Uterus (tissue), 4 donors: ENCODE measurements at places on chromosomes 4 and X. TPM values are rescaled to one million over a fixed set of nuclear protein-coding genes. Genes with fewer than 3 reads are reported as not detected.
A peak's percentile ranks its signal among the peaks of the same experiment; 100 is the strongest.

DNA sequence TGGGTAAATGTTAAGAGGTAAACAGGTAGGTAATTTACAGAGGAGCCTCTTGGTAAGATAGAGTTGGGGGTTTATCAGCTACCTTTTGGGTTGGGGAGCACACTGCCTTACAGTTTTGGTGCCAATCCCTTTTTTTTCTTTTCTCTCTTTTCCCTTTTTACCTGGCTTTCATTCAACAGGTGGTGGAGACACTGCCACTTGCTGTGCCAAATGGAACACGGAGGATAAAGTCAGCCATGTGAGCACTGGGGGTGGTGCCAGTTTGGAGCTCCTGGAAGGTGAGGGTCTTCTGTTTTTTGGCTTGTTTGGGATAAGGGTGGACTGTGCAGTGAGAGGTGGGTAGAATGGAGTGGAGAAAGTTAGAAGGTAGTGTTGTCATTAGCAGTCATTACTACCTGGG, 14.3 kb downstream of the TAF9B start:
- no peaks in the 10 kb centered on the region for H3K27me3 ChIP-seq
- H3K4me3 ChIP-seq, result no peak overlapping the region
- no peaks in the 10 kb centered on the region for H3K36me3 ChIP-seq

- no peaks in the 10 kb centered on the region for H3K27me3 ChIP-seq
- H3K4me1 ChIP-seq, result no peaks in the 10 kb centered on the region
- H3K36me3 ChIP-seq, result no peaks in the 10 kb centered on the region
Measured at GRCh38 chr4:106718548-106718947, 317.6 kb downstream of the DKK2 start.

GRCh38 chr4:166506051-166506450, 633.0 kb downstream of the TLL1 start:
- no peaks in the 10 kb centered on the region for H3K36me3 ChIP-seq
- no peak overlapping the region for H3K27ac ChIP-seq
- H3K4me1 ChIP-seq, result no peaks in the 10 kb centered on the region
- DNase-seq, result no peak

DNA sequence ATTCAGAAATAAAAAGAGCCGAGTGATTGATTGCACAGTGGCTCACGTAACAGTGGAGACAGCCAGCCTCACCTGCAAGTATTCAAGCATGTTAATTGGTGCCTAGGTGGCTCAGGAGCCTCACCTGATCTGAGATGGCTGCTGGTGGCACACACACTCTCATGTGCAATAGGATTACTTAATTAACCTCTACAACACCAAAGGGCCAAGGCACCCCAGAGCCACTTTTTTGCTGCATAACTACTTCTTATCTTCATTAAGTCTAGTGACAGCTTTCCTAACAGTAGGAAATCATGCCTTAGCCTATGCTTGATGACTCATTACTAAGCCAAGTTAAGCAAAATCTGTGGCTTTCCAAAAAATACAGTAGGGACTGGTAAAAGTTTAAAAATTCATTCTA, 117.3 kb upstream of the NOCT start:
- no peaks in the 10 kb centered on the region for H3K27me3 ChIP-seq
- DNase-seq, result no peak
- no peak overlapping the region for H3K4me3 ChIP-seq

DNA sequence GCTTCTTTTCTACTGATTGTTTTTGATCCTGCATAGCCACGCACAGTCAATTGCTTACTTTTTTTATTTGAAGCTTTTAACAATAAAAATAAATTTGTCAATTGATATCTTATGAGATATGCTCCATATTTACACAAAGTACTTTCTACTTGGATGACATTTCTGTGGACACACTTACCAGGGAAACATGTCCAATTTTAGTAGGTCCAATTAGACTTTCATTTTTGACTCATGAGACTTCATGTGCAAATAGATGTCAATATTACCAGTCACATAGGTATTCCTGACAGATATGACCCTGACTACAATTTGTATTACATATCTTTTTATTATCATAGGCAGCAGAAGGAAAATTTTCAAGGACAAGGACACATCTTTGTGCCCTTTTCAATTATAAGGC, 219.9 kb upstream of the ANKRD50 start:
- no peaks in the 10 kb centered on the region for H3K27me3 ChIP-seq
- H3K36me3 ChIP-seq, result no peaks in the 10 kb centered on the region
- H3K4me3 ChIP-seq, result no peak overlapping the region

DNA sequence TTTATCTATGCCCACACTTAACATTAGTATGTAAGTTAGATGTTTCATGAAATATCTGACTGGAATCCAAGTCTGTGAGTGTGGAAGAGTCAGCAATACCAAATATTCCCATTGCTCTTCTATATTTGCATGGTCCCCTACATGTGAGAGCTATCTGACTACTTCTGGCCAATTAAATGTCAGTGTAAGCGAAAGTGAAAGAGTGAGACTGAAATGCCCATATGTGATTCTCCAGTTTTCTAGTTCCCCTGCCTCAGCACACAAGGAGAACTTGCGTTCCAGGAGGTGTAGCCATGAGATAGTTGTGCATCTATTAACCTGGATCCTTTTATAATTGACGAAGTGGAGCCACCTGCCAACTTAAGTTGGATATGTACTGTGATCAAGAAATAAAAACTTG, 50.1 kb upstream of the GLRB start:
- H3K27me3 ChIP-seq, result no peaks in the 10 kb centered on the region
- no peak overlapping the region for H3K27ac ChIP-seq
- H3K4me3 ChIP-seq, result no peak overlapping the region

DNA sequence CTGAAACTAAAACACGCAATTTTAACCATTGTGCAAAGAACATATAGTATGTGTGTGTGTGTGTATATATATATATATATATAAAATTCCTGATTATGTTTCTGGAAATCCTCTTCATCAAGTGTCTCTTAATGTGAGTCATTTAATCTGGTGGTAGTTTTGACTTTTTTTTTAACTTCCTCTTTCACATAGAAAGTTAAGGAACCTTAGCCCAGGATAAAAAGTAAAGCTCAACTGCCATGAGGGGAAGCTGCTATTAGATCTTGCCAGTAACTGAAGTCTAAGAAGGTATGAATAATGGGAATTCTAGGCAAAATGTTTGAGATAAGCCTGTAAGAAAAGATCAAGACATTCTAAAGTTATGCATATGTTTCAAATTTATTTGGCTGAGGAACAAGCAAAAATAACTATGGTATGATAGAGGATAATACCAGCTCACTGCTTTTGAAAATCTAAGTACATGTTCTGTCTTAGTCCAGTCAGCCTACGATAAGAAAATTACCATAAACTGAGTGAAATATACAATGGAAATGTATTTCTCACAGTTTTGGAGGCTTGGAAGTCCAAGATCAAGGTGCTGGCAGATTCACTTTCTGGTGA, 757.0 kb downstream of the TRAM1L1 start:
- H3K27me3 ChIP-seq, result no peaks in the 10 kb centered on the region
- no peak for DNase-seq
- no peaks in the 10 kb centered on the region for H3K4me1 ChIP-seq
- no peak overlapping the region for H3K27ac ChIP-seq

- no peaks in the 10 kb centered on the region for H3K27me3 ChIP-seq
- no peaks in the 10 kb centered on the region for H3K36me3 ChIP-seq
- no peaks in the 10 kb centered on the region for H3K4me1 ChIP-seq
- no peak overlapping the region for H3K27ac ChIP-seq
- no peak overlapping the region for H3K4me3 ChIP-seq
Measured at GRCh38 chr4:186161138-186161537, 30.2 kb upstream of the CYP4V2 start.

The ZCCHC18 gene
- not detected for total RNA-seq

DNA sequence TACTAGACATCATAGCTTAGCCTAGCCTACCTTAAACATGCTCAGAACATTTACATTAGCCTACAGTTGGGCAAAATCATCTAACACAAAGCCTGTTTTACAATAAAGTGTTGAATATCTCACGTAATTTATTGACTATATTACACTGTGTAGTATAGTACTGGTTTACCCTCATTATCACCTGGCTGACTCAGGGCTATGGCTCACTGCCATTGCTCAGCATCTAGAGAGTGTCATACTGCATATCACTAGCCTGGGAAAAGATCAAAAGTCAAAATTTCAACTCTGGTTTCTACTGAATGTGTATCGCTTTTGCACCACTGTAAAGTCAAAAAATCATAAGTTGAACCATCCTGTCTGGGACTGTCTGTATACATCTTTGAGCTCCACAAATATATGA, 78.6 kb downstream of the CEP44 start:
- no peaks in the 10 kb centered on the region for H3K27me3 ChIP-seq
- no peaks in the 10 kb centered on the region for H3K4me1 ChIP-seq
- no peak for DNase-seq
- H3K4me3 ChIP-seq, result no peak overlapping the region
- no peaks in the 10 kb centered on the region for H3K36me3 ChIP-seq
- H3K27ac ChIP-seq, result no peak overlapping the region

- no peak for DNase-seq
- H3K27ac ChIP-seq, result peak overlapping the region; percentile 40
- H3K4me1 ChIP-seq, result no peaks in the 10 kb centered on the region
- H3K27me3 ChIP-seq, result no peaks in the 10 kb centered on the region
Measured at GRCh38 chr4:183766140-183766539, 107.0 kb downstream of the TRAPPC11 start.

- no peaks in the 10 kb centered on the region for H3K4me1 ChIP-seq
- H3K27me3 ChIP-seq, result no peaks in the 10 kb centered on the region
- no peaks in the 10 kb centered on the region for H3K36me3 ChIP-seq
- H3K27ac ChIP-seq, result no peak overlapping the region
Measured at GRCh38 chrX:14528629-14529289, 577 bp upstream of the GLRA2 start.

The RNF212 gene
- total RNA-seq, result 8.1 TPM

The SEC24D gene
- 26.1 TPM for total RNA-seq

DNA sequence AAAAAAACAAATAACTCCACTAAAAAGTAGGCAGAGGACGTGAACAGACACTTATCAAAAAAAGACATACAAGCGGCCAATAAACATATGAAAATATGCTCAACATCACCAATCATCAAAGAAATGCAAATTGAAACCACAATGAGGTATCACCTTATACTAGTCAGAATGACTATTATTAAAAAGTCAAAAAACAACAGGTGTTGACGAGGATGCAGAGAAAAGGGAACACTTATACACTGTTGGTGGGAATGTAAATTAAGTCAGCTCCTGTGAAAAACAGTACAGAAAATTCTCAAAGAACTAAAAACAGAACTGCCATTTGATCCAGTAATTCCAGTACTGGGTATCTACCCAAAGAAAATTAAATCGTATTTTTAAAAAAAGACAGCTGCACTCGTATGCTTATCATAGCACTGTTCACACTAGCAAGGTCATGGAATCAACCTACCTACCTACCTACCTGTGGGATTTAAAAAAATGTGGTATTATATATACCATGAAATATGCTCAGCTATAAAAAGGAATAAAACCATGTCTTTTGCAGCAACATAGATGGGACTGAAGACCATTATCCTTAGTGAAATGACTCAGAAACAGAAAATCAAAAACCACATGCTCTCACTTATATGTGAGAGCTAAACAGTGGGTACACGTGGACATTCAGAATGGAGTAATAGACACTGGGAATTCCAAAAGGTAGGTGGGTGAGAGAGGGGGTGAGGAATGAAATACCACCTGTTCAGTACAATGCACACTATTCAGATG, 24.8 kb upstream of the PTPN13 start:
- no peak overlapping the region for H3K4me3 ChIP-seq
- H3K27ac ChIP-seq, result no peak overlapping the region
- H3K36me3 ChIP-seq, result no peaks in the 10 kb centered on the region
- DNase-seq, result no peak
- no peaks in the 10 kb centered on the region for H3K27me3 ChIP-seq

DNA sequence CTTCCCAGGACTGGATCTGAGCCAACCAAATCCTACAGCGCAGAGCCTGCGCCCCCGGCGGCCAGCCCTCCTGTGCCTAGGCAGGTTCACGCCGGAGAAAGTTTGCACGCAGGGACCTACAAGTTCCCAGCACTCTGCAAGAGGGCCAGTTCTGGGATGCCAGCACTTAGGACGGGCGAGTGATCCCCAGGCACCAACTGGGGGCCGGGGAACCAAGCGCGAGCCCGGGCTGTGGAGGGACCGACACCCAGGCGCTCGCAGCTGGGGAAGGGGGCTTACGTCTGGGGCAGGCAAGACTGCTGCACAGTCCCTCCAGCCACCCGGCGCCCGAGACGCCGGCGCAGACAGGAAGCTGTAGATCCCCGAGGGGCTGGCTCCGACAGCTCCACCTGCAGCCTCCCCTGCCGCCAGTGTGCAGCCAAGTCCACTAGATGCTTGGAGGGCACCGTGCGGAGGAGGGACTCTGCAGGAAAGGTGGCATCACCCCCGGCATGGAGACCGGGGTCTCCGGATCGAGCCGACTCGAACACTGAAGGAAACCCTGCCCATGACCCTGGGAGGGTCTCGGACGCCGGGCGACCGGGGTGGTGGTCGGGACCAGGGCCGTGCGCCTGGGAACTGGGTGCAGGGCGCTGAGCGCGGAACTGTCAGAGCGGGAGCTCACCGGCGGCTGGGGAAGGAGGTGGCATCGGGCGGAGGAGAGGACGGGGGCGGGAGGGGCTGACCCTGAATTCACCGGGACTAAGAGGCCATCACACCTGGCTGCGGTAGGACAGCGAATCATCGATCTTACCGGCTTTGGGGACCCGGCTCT, 566 bp downstream of the CORIN start:
- no peaks in the 10 kb centered on the region for H3K27me3 ChIP-seq
- H3K36me3 ChIP-seq, result no peaks in the 10 kb centered on the region
- no peaks in the 10 kb centered on the region for H3K4me1 ChIP-seq
- H3K4me3 ChIP-seq, result peak overlapping the region; percentile 49
- DNase-seq, result peak; percentile 25

- H3K27me3 ChIP-seq, result no peaks in the 10 kb centered on the region
- no peak overlapping the region for H3K4me3 ChIP-seq
- DNase-seq, result no peak
- no peak overlapping the region for H3K27ac ChIP-seq
- H3K36me3 ChIP-seq, result no peaks in the 10 kb centered on the region
Measured at GRCh38 chrX:19086102-19086772, 36.0 kb downstream of the ADGRG2 start.

DNA sequence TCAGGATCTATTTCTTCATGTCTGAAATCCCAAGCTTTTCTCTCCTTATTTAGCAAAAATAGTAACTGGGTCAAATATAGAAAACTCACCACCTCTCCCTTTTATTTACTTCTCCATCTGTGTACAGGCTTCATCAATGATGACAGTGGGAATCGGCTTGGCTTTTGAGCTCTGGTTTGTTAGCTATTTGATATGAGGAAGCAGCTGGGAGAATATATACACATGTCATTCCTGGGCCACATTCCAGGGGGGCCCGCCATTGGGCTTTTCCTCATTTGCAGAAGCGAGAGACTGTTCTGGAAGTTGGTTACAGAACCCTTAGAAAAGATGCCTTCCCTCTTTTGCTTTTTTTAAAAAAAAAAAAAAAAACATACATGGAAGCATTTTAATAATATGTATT, 107.4 kb upstream of the F9 start:
- no peak overlapping the region for H3K27ac ChIP-seq
- DNase-seq, result no peak
- no peak overlapping the region for H3K4me3 ChIP-seq
- no peaks in the 10 kb centered on the region for H3K27me3 ChIP-seq
- H3K4me1 ChIP-seq, result no peaks in the 10 kb centered on the region

GRCh38 chrX:106050054-106050453, 11.5 kb upstream of the SERPINA7 start:
- H3K27me3 ChIP-seq, result no peaks in the 10 kb centered on the region
- H3K27ac ChIP-seq, result no peak overlapping the region
- no peak overlapping the region for H3K4me3 ChIP-seq
- no peaks in the 10 kb centered on the region for H3K4me1 ChIP-seq

The NDST4 gene
- total RNA-seq, result 7.4 TPM
